Neural progenitor cell (in vitro differentiated cells): ENCODE measurements at places on chromosomes 7 and 10.
A peak's percentile ranks its signal among the peaks of the same experiment; 100 is the strongest.

DNA sequence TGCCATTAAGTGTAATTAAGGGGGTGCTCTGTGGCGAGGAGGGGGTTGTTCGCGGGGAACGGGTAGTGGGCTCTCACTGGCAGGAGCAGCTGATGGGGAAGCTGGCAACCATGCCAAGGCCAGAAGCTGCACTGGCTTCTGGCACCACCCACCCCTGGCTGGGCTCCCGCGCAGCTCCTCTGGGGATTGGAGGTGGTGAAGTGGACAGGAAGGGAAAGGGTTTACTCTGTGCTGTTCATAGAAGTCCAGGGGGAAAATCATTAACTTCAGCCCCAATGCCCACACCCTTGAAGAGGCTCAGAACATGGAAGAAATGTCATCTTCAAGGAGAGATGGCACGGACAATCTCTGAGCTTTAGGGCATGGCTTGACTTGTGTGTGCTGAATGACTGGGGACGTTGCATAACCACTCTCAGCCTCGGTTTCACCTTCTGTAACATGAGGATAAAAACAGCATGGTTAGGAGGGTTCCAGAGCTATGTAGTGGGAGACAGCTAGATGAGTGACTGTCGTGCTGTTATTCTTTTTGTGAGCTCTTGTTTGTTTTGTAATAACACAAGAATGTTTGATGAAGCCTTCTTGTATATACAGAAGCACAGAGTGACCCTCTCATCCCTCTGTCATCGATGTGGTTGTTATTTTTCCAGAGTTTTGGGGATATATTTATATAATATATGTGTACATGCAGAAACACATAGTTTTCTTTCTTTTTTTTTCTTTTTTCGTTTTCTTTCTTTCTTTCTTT lies 29.9 kb downstream of the KAZALD1 start:
- no peak for DNase-seq

- no peak for DNase-seq
Measured at GRCh38 chr10:33719005-33719703, 384.7 kb upstream of the NRP1 start.

DNA sequence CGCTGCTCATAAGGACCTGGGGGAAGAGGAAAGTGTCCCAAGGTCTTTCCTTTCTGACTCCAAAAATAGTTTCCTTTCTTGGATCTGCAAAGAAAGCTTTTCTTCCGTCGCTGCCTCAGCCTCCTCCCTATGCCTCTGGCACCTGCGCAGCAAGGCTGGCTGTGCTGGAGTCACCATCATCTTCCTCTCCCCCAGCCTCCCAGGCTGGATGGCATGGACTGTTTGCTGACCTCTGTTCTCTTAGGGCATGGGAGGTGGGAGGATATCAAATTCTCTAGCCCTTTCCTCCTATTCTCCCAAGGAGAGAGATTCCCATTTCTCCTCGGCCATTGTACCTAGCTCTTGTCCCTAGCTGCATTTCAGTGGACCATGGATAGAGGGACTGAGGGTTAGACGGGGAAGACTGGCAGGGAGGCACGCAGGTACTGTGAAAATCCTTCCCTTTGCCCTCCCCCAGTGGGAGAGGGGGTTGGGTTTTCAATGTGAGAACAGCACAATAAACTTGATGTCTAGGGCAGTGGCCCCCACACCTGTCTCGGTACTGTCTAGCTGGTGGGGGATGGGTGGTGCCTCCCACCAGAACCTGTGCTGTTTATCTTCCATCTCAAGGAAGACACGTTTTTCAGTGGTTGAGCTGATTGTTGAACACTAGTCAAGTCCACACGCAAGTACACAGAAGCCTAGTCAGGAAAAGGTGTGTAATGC lies 2.6 kb downstream of the PPP1R35 start:
- DNase-seq: no peak

DNA sequence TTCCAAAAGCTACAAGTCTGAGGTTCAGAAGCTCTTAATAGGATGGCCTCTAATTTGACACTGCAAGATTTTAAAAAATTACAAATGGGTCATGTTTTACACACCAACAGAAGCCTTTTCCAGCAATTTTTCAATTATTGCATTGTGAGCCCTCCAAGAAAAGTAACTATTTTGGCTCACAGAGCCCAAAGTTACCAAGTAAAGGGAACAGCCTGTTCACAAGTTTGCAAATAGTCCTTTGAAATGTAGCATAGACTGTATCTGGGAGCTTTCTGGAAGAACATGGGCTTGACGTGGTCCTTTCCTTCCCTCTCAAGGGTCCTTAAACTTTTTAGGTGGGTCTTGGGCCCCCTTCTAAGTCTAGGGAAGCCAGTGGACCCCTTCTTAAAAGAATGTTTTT lies 1.3 kb upstream of the GDF10 start:
- DNase-seq: no peak

GRCh38 chr7:101164071-101164840 lies 1.1 kb downstream of the VGF start:
- DNase-seq: peak; percentile 89

- no peak for DNase-seq
Measured at GRCh38 chr7:35707422-35707821, 12.5 kb upstream of the HERPUD2 start.

DNA sequence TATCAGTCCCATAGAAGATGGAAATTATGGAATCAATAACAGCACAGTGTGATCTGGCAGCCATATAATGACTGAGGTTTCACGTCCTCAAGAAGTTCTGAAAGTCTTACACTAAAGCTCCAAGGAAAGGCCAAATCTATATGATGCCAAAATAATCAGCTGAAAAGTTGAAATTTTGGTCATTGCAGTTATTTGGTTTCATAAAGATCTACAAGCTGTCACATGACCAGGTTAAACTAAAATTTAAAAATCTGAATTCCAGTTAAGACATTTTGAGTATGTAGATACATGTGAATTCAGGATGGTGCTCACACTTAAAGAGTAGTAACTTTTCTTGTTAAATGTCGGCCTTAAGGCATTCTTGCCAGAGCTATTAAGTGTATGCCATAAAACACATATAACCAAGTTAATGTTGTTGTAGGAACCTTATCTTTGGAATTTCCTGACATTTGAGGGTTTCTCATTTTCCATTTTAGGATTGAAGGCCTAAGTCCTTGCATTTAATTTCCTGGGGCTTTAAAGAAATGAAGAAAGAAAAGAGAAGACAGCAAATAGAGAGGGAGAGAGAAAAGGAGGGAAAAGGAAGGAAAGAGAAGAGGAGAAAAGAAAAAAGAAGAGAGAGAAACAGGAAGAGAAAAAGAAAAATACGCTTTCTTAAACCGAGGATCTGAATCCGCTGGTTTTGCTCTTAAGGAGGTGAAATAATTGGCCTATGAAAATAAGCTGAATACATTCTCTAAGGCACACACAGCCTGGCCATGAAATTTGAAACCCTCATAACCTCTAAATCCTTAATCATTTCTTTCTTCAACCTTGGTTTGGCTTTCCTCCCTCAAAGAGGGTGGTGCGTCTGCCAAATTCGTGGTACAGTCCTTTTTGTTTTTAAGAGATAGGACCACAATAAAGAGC lies 43.8 kb downstream of the DENND2A start:
- no peak for DNase-seq

- DNase-seq: peak; percentile 98
Measured at GRCh38 chr10:78656417-78657162, 412.2 kb upstream of the ZMIZ1 start.

DNA sequence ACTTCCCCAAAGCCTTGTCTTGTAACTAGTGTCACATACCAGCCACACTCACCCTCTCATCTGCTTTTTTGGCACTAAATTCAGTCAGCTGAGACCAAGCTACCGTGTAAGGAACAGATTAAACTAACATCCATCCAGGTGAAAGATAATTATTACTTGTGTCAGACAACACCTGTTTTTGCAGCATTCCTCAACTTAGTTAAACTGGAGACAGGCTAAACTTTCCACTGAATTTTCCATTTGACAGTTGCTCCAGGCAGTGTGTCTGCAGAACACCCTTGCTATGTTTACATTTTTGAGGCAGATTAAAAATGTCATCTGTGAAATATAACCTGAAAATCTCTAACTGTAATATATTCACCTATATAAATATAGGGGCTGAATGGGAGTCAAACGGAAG lies 73.6 kb downstream of the CYP26A1 start:
- no peak for DNase-seq

DNA sequence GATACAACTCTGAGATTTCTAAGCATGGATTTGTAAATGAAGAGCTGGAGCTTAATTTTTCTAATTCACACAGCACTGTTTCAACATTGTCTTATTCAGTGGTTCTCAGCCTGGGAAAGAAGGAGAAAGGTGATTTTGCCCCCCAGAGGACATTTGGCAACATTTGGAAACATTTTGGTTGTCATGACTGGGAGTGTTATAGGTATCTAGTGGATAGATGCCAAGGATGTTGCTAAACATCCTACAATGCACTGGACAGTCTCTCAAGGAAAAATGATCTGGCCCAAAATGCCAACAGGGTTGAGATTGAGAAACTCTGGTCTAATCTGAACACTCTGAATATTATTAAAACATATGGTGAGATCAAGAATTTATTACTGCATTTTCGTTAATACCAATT lies 3.8 kb upstream of the CAV2 start:
- DNase-seq: no peak

GRCh38 chr10:15120523-15120922 lies 23.4 kb downstream of the RPP38 start:
- DNase-seq: no peak

GRCh38 chr7:146937836-146938235 lies 821.2 kb downstream of the CNTNAP2 start:
- no peak for DNase-seq

- no peak for DNase-seq
Measured at GRCh38 chr10:126945351-126946030, 40.3 kb downstream of the DOCK1 start.

DNA sequence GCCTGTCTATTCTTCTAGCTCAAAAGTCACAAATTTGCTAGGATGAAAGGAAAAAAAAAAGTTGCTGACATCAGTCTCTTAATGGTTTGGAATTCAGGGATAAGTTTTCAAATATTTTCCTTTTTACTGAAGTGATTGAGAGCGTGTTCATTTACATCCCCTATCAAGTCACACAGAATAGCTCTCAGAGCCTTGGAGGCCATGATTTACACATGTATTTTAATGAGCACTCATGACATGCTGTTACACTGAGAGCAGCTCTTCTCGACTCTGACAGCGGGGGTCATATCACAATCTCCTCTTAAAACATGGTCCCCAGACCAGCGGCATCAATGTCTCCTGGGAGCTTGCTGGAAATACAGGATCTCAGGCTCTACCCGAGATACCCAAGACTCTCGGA lies 232.7 kb downstream of the POU6F2 start:
- no peak for DNase-seq

DNA sequence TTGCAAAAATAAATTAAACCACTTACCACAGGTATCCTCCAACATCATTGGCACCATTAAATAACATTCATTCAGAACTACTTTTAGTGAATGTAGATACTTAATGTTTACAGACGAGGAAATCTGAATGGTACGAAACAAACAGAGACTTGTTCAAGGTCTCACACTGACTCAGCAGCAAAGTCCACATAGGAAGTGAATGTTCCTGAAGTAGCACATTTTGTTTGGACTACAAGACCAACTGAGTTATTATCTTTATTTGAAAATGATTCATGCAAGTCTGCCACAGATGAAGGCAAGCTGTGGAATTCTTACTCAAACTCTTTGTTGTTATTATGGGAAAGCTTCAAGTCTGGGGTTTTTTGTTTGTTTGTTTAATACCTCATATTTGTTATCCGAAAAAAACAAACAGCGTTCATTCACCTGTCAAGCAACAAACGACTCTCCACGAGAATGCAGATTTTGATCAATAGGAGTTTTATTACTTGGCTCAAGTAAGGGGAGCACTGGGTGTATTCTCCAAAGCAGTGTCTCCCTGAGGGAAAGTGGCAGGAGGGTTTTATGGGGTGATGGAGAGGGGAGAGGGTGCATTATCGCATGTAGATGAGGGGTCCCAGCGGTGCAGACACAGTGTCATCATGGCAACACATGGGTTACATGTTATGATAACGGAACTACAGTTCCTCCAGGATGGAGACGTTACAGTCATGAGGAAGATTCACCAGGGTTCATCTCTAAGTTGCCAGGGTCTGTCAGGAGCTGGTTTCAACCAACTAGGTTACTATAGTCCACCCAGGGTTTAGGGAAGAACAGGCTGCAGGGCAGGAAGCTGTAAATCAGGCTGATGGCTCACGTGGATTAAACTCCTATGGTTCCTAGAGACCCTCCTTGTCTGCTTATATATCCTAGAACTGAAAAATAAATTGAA lies 147.7 kb upstream of the AKR1E2 start:
- DNase-seq: no peak

DNA sequence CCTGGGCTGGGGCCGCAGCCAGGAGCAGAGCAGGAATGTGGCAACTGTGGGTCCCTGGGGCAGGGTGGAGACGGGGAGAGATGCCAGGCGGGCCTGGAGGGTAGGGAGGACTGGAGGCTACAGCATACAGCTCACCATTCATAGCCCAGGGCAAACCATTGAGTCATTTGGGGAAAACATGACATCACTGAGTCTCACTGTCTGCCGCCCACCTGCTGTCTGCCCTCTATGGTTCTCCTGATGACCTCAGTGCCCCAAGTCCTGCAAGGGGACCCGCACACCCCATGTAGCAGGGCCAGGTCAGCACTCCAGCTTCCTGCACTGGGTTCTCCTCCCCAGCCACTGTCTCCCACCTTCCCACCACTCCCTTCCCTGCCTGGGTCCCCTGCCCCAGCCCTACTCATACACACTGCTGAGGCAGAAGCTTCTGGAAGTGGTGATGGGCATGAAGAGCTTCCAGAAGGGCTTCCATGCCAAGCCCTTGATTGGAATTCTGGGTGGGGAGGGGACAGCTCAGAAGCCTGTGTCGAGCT lies 10.4 kb downstream of the CHST3 start:
- DNase-seq: no peak

DNA sequence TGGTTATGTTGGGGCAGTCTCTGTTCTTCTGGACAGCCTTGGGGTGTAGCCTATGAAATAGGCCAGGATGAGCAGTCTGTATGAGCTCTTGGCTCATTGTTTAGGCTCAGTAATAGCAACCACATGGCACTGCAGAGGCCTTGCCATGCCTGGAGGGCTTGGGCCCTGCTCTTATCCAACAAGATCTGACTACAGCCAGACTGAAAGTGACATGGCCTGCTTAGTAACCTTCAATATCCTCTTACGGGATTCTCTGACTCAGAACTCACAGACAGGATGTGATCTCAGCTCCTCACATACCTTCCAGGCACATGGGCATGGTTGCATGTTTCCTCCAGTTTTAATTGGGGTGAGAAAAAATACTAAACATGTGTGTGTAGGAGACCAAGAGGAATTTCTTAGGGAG lies 289.3 kb downstream of the PTEN start:
- DNase-seq: no peak

DNA sequence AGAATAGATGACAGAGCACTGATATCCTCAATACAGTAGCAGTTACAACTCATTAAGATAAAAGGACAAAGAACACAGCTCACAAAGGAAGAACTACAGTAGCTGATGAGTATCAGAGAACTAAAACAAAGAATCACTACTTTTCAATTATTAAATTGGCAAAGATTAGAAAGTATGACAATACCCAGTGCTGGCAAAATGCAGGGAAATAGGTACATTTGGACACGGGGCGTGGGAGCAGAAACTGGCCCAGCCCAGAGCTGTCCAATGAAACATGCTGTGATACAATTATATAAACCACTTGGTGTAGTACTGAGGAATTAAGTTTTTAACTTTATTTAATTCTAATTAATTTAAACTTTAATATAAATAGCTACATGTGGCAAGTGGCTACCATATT lies 226.3 kb downstream of the MLLT10 start:
- no peak for DNase-seq

- no peak for DNase-seq
Measured at GRCh38 chr10:126910798-126911197, 5.6 kb downstream of the DOCK1 start.
